ENCODE measurements at places on chromosomes 2 and 18.

GRCh38 chr2:197273485-197273884 is 37.1 kb downstream of the ANKRD44 start:
- no peak for DNase-seq

DNA sequence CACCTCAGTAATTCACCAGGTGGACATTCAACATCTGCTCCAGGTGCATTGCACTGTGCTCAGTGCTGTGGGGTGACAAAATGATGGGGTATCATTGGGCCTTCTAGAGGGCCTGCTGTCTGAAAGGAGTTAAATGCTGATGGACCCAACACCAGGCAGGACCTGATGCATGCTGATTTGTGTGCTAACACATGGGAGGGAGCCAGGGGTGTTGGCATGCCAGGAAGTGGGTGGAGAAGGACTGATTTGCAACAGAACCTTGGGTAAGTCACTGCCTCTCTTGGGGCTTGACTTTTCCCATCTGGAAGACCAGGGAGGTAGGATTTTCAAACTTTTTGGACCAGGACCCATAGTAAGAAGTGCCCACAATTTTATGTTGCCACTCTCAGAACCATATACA is 57.9 kb upstream of the CXCR4 start:
- no peak for DNase-seq

GRCh38 chr2:21118302-21118920 is 5.4 kb upstream of the TDRD15 start:
- DNase-seq: peak; percentile 81

GRCh38 chr2:145957929-145958328 is 1438.0 kb upstream of the ZEB2 start:
- no peak for DNase-seq

DNA sequence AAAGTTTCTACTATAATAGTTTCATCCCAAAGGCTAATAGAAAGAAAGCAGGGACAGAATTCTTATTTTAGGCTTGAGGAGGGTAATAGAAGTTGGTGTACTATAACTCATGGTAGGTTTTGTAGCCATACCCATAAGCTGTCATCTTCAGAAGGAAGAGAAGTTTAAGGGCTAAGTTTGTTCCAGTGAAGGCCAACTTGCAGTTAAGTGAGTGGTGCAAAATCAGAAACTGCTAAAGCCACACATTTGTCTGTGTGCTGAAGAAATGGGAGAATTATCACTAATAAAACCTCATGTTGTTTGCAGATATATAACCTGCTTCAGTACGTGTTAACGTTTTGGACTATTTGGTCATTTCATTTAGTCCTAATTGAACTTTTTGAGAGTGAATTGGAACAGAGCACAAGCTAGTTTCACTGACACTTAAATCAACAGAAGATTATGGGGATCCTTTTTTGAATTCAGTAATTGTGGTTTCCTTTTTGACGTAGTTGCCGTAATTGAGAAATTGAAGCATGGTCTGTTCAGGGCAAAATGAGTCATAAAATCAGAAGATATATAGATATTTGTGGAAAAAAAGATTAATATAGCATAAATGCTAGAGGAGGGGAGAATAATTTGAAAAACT is 69.1 kb downstream of the PHLPP1 start:
- no peak for DNase-seq

GRCh38 chr2:144521686-144522085 is 1.8 kb upstream of the ZEB2 start:
- DNase-seq: no peak

GRCh38 chr2:69547984-69548715 is 95.4 kb downstream of the AAK1 start:
- no peak for DNase-seq

- peak; percentile 86 for DNase-seq
These were observed 5.5 kb downstream of the SLC11A1 start for GRCh38 chr2:218387369-218388194.

DNA sequence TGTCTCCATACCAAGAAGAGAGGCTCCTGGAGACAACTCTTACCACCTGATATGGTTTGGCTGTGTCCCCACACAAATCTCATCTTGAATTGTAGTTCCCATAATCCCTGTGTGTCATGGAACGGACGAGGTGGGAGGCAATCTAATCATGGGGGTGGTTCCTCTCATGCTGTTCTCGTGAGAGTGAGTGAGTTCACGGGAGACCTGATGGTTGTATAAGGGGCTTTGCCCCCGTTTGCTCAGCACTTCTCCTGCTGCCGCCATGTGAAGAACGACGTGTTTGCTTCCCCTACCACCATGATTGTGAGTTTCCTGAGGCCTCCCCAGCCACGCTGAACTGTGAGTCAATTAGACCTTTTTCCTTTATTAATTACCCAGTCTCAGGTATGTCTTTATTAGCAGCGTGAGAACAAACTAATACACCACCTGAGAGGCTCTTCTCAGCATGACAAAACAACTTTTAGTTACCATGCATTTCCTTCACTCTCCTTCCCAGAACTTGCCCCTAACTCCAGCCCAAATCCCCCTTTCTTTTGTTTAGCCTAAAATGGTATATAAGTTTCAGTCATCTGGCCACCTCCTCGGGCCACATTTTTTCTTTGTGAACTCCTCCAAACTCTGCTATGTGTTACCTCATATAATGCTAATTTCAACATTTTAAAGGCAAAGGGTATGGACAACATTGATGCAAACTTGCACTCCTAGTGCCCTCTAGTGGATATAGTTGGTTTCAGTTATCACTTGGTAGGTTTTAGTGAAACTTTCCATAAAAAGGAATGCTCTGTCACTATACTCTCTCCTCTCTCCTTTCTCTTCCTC is 58.6 kb upstream of the SLC25A52 start:
- peak; percentile 59 for DNase-seq

- no peak for DNase-seq
These were observed 537.8 kb downstream of the LRRTM4 start for GRCh38 chr2:76984359-76984758.

DNA sequence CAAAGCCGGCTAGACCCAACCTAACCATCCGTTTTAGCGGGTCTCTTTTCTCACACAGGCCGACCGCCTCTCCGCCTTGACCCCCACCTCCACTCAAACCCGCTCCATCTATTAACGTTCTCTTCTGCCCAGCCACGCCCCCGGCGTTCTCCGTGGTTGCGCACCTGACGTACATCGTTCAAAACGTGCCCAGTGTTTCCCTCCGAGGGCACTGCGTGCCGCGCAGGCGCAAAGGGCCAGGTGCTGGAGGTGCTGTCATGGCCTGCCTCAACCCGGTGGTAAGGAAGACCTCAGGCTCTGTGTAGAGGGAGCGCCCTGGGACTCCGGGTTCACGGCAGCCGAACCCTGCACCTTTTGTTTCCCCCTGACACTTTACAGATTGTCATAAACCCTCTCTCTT is at the start of gene GTF2A1L:
Gene GTF2A1L (plus strand): TSS at position 239 of the 400 bp plus-strand sequence. CDS start 19 bp downstream, at position 258.
- no peak for DNase-seq

- DNase-seq: no peak
These were observed 776 bp downstream of the TBR1 start for GRCh38 chr2:161416708-161417437.

- no peak for DNase-seq
These were observed 289.5 kb downstream of the CDCA7 start for GRCh38 chr2:173644146-173644545.

- DNase-seq: no peak
These were observed 55.7 kb downstream of the LOXHD1 start for GRCh38 chr18:46601141-46601805.

GRCh38 chr2:99926986-99927385 is 215.4 kb downstream of the AFF3 start:
- no peak for DNase-seq

DNA sequence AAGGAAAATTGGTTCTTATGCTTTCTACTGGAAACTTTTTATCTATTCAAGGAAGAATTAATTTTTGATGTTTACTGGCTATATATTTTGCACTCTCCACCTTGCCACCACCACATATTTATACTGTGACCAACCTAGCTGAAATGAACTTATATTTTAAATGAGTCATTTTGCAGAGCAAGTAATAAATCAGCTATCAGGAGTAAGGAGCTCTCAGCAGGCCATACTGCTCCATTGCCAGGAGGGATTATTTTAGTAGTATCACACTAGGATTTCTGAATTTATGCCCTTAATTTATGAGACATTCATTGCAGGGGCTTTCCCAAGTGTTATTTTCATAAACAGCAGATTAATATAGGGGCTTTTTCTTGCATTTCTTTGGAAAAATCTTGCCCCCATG is 125.8 kb upstream of the CYP1B1 start:
- no peak for DNase-seq

DNA sequence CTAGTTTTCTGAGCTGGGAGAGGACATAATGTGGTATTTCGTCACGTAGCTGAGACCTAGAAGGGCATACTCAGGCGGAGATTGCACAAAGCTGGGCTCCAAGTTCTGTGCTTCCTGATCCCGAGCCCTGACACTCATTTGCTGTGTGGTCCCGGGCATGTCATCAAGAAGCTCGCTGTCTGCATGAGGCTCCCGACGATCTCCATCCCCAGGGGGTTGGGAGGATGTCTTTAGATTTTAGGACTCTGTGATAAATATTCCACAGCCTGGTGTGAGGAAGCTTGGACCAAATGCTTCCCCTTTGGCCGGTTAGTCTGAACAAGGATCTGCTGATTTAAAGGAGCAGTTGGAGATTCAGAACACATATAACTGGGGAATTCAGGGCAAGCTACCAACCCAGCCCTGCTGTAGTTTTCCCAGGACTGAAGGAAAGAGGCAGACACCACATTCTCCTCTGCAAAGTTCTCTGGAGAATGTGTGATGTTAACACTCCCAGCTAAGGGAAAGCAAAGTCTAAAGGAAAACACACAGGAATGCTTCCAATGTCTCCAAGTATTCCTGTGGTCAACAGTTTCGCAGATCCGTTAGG is 2.3 kb downstream of the KCNE4 start:
- no peak for DNase-seq

DNA sequence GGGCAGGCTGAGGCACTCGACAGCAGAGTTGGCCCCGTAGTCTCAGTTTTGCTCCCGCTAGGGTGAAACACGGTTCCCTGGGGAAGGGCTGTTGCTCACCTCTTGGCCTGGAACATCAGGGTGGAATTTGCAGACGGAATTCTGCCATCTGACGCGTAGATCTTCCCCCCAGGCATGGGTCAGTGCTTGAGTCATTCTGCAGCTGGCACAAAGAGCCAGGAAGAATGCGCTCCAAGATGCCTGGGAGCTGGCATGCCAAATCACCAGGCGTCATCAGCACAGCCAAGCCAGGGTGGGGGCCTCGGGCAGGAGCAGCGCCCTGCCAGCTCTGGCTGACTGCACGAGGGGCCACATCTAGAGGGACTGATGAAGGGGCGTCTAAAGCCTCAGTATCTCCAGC is 42.7 kb downstream of the ODC1 start:
- DNase-seq: no peak

DNA sequence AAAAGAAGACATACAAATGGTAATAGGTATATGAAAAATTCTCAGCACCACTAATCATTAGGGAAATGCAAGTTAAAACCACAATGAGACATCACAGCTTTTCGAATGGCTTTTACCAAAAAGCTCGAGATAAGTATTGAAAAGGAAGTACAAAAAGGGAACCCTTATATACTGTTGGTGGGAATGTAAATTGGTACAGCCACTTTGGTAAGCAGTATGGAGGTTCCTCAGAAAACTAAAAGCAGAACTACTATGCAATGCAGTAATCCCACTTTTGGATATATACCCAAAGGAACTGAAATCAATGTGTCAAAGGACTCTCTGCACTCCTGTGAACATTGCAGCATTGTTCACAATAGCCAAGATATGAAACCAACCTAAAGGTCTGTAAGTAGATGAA is 107.5 kb upstream of the SPATS2L start:
- no peak for DNase-seq

- no peak for DNase-seq
These were observed 206.5 kb upstream of the SH3BP4 start for GRCh38 chr2:234745347-234745746.

- no peak for DNase-seq
These were observed 25.6 kb upstream of the TMEM17 start for GRCh38 chr2:62531594-62531993.

DNA sequence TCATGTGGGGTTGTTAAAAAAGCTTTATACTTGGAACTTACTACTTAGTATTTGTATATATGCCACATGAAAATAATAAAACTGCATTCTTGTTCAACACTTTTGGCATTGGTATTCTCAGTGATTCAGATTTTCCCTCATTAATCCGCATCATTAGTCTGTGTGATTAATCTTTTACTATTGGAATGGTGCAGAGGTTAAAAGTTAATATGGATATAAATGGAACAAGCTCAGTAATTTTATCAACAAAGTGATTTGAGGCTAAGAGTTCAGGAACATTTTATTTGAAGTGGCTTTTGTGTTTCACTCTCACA is 45.4 kb upstream of the REG3G start:
- DNase-seq: no peak

- no peak for DNase-seq
These were observed 40.9 kb downstream of the DSG2 start for GRCh38 chr18:31538837-31539236.

GRCh38 chr2:15547115-15547876 is 13.8 kb downstream of the NBAS start:
- no peak for DNase-seq

DNA sequence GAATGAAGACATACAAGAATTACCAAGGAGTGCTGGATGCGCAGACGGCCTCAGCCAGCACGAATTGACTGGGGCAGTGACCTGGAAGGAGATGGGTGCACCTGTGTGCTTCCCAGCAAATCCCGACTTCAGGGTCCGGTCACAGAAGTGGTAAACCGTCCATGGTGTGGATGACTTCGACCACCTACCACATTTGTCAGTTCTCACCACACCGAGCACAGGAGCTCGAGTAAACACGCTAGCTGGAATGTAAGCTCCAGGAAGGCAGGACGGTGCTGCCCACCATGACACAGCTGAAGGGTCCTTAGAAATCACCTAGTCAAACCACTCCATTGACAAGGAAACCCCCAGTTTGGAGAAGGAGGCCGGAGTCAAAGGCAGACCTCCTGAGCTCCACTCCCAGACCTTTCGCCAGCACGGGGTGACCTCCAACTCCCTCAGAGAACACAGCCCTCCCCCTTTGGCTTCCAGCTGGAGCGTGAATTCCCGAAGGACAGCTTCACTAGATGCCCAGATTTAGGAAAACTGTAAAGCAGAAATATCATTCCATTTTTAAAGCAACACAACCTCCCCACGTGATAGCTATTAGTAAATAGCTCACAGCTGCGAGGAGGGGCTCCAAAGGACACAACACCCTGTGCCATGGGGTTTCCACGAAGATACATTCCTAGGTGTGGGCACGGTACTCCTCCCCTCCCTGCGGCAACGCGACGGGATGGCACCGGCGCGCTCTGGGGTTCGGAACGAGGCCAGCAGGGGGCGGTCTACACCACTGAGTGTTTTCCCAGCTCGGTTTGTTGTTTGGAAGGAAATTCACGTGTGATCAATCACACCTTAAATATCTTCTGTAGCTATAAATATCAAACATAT is 34.1 kb upstream of the GNAL start:
- DNase-seq: no peak

- DNase-seq: no peak
These were observed 12.2 kb downstream of the DNAJB2 start for GRCh38 chr2:219291394-219291793.

GRCh38 chr2:85525567-85525966 is 13.4 kb upstream of the MAT2A start:
- no peak for DNase-seq

DNA sequence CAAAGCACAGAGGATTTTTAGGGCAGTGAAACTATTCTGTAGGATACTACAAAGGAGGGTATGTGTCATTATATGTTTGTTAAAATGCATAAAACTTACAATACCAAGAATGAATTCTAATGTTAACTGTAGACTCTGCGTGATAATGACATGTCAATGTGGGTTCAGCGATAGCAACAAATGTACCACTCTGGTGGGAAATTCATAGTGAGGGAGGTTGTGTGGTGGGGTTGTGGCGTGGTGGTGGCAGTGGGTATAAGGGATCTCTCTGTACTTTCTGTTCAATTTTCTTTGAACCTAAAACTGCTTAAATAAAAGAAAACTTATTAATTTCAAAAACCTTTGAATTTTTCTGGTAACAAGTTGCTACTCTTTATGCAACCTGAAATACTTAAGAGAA is 99.3 kb upstream of the SLC38A11 start:
- DNase-seq: no peak
